ENCODE measurements at places on chromosomes 2 and 18.
A peak's percentile ranks its signal among the peaks of the same experiment; 100 is the strongest.

DNA sequence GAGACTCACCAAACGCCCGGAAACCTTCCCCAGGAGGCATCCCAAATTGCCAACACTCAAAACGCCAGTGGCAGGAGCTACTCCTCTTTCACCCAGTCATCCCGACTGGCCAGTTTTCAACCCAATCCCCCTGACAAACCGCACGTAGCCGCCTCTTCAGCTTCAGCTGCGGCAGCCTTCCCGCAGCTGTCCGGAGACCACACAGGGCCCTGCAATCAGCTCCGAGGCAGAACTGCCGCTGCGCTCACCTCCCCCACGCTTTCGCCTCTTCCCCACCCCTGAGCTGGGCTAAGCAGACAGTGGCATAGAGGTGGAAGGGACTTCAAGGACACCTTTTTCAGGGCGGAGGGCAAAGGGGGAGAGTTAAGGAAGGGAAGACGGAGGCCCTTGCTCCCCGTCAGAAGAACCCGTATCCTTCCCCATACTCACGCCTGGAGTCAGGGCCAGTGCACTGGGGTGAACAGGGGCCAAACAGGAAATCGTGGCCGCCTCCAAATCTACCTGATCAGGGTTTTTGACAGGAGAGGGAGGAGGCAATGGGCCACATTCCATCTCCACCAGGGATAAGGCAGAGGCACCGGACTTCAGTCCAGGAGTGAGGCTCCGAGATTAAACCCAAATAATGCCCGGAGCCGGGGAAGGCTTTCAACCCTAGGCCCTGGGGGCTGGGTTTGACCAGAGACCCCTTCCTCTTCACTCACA is 16.9 kb downstream of the CYP26B1 start:
- DNase-seq: no peak

- no peak for DNase-seq
Measured at GRCh38 chr18:67468038-67468437, 48.5 kb downstream of the DSEL start.

GRCh38 chr18:51028201-51028805 is 1.7 kb upstream of the SMAD4 start:
- peak; percentile 19 for DNase-seq

GRCh38 chr2:173785813-173786212 is 179.4 kb downstream of the SP3 start:
- no peak for DNase-seq

DNA sequence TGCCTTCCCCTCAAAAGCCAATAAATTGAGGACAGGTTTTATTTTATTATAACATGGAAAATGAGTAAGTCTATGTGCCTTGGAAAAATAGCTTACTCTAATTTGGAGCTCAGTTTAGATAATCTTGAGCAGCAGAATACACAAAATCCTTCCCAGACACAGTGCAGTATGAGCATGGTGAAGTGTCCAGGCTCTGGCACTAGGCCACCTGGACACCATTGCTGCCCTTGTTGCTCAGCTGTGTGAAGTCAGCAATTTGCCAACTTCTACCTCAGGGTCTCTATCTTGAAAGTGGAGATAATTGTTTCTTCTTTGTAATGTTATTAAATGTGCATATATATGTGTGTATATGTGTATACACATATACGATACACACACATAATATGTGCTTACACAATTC is 104.9 kb upstream of the CAVIN2 start:
- DNase-seq: no peak

DNA sequence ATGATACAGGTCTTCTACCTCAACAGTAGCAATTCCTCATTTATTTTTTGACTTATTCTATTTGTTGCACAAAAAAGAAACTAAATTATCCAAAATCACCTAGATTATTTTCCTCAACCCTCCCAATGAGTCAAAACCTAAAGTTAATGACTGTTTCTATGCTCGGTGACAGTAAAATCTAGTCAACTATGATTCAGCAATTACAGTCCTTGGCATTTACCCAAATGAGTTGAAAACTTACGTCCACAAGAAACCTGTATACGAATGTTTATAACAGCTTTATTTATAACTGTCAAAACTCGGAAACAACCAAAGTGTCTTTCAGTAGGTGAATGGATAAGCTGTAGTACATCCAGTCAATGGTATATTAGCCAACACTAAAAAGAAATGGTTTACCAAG is 439.3 kb downstream of the CBLN2 start:
- DNase-seq: no peak

GRCh38 chr18:55100817-55101457 is 141.7 kb upstream of the CCDC68 start:
- DNase-seq: no peak

- no peak for DNase-seq
Measured at GRCh38 chr2:584863-585823, 92.1 kb downstream of the TMEM18 start.

- DNase-seq: no peak
Measured at GRCh38 chr2:75310876-75311275, 111.6 kb upstream of the TACR1 start.

GRCh38 chr2:135245071-135245470 is 193.0 kb downstream of the RAB3GAP1 start:
- DNase-seq: no peak

GRCh38 chr2:235500110-235500760 is 6.4 kb downstream of the AGAP1 start:
- DNase-seq: no peak

- no peak for DNase-seq
Measured at GRCh38 chr2:37652199-37652640, 19.2 kb downstream of the CDC42EP3 start.

- no peak for DNase-seq
Measured at GRCh38 chr2:88860421-88861075, 169.1 kb downstream of the RPIA start.

- DNase-seq: no peak
Measured at GRCh38 chr2:119683713-119684443, 4.9 kb downstream of the TMEM177 start.

DNA sequence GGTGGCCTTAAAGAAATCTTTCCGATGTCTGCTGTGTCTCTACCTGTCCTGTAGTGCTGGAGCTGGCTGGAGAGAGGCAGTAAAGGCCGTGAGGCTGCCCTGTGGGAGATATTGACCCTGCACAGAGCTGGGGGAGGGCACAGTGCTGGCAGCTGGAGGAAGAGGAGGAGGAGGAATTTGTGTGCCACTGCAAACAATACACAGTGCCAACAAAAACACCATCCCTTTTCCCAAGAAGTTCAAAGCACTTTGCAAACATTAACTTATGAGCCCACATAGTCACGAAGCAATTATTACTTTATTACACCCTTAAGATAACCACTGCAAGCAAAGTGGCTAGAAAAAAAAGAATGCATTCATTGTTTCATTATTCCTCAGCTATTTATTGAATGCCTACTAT is 45.0 kb upstream of the CYTIP start:
- DNase-seq: no peak

GRCh38 chr2:137964859-137965459 is 686 bp downstream of the HNMT start:
- DNase-seq: no peak

DNA sequence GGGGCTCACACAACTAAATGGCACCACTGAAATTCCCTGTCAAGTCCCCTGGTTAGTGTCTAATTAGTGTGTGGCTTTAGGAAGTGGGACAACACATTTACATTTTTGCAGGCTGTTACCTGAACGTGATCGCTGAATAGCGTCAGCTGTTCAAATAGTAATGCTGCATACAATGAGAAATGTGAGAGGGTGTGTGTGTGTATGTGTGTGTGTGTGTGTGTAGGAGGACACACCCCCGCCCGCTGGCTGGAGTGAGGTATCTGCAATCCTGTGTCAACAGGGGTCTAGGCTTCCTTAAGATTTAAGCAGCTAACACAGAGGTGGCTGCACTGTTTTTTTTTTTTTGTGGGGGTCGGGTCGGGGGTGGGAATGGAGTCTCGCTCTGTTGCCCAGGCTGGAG is 4.8 kb upstream of the LYPD6B start:
- DNase-seq: no peak

DNA sequence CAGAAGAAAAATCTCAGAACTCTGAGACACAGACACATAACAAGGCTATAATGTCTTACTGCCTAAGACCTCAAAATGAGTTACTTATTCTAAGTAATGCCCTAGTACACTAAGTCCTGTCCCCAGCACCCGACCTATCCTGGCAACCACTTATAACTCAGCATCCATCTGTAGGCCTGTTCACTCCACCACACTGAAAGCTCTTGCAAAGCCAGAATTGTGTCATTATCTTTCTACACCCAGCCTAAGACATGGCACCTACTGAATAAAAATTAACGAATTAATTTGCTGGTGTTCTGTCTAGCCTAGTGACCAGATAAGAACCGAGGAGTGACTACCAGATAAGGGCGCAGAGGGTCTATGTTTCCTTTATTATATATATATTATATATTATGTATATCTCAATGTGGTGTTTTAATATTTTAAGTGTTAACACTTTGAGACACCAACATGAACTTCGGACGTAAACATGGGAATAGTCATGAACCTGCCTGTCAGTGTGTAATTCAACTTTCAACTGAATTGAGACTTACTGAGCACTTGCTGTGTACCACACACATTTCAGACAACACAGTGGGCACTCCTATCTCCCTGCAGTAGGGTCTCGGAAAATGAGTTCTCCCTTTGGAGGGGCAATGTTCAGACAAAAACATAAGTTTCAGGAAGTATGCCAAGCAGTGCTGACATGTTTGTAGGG is 27.7 kb downstream of the TMEM131 start:
- no peak for DNase-seq

- DNase-seq: no peak
Measured at GRCh38 chr18:12929477-12930083, 18.2 kb upstream of the SEH1L start.

DNA sequence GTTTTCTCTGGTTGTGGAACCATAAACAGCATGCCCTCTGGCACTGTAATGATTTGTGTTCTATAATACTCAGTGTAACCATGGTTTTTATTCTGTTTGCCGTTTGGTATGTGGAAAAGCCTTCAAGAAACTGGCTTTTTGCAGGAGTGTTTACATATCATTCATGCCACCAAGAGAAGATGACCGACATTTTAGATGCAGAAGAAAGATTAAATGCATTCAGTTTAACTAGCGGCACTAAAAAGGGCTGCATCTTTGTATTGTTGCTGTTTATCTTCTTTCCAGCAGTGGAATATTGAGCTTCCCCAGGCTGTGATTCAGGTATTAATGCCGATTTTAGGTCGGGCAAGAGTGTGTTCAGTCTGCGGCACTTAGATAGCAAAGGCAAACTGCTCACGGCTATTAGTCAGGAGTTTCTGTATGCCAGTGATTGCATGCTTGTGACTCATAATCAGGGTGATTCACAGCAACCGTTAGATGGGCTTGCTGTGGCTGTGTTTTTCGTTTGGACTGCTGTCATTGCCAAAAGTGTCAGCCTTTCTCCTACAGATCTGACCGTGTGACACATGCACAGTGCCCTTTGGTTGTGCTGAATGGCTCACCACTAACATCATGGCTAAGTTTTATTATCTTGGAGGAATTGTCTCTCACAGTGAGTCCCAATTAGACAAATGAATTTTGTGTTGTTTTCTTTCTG is 479.7 kb downstream of the PARD3B start:
- DNase-seq: no peak

DNA sequence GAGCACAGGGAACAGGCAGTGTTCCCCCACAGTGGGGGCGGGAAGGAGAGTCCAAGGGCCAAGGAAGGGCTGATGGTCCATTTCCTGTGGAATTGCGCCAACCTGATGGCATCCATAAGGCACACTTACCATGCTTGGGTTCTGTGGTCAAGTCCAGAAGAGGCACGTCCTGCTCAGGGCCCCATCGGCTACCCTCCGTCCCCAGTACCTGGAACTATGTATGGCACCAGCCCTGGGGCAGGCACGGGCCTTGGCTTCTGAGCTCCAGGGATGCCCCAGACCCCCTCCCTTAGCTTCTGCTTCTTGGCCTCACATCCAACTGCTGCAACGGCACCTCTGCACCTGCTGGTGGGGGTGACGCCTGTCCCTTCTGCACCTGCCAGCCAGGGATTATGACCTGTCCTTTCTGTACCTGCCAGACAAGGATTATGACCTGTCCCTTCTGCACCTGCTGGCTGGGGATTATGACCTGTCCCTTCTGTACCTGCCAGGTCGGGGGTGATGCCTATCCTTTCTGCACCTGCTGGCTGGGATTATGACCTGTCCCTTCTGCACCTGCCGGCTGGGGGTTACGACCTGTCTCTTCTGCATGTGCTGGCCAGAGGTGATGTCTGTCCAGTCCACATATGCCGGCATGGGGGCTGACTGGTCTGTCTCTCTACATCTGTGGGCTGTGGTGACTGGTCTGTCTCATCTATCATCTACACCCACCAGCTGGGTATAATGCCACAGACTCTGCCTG is 45.4 kb upstream of the SNTG2 start:
- no peak for DNase-seq

DNA sequence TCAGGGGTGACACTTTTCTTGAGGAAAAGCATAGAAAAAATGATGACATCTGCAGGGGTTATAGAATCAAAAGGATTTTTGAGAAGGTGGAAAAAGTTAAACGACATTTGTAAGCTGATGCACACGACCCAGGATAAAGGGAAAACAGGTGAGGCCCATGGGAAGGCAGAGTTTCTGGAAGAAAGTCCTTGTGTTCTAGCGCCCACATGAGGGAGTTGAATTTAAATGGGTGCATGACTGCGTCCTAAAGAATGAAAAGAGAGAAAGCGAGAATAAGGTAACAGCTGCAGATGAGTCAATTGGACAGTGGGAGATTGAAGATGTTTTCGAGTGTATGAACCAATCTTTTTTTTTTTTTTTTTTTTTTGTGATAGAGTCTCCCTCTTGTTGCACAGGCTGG is 158.1 kb downstream of the GALR1 start:
- no peak for DNase-seq

DNA sequence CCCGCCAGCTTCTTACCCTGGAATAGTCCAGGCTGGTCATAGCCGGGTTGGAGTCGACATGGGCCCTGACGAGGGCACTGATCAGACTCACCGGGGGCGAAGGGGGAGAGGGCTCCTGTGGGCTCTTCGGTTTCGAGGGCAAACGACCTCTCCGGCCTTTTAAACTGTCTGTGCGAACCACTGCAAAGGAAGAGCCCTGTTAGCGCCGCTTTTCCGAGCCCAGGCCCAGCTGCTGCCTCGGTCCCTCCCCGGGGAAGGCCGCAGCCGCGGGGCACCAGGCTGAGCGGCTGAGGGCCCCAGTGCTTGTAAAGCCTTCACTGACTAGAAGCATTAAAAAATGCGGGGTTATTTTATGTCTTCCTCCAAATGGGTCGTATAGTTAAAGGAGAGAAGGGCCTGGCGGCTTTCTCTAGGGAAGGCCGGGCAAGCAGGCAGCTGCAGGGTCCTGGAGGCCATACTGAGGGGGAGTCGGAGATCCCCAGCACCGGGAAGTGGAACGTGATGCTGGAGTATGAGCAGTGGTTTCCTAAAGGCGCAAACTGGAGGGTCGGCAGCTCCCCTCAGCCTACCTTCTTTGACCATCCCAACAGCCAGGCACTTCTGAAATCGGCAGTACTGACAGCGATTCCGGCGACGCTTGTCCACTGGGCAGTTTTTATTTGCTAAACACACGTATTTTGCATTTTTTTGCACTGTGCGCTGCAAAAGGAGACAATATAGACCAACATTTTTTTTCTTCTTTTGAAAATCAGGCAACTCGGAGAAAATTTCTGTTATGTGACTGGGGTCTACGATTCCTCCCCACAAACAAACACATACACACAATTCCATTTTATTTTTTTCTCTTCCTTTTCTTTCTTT is 4.5 kb downstream of the NR4A2 start:
- DNase-seq: no peak

- DNase-seq: no peak
Measured at GRCh38 chr2:239934571-239935171, 90.5 kb downstream of the NDUFA10 start.

Measured in GM12864 (cell line).